T-cell (primary cell): ENCODE measurements at places on chromosomes 2 and 18.

- DNase-seq, result no peak
Measured at GRCh38 chr2:151543876-151544275, 134.2 kb downstream of the RIF1 start.

GRCh38 chr18:63997606-63998005 lies 27.7 kb downstream of the SERPINB8 start:
- no peak for DNase-seq

DNA sequence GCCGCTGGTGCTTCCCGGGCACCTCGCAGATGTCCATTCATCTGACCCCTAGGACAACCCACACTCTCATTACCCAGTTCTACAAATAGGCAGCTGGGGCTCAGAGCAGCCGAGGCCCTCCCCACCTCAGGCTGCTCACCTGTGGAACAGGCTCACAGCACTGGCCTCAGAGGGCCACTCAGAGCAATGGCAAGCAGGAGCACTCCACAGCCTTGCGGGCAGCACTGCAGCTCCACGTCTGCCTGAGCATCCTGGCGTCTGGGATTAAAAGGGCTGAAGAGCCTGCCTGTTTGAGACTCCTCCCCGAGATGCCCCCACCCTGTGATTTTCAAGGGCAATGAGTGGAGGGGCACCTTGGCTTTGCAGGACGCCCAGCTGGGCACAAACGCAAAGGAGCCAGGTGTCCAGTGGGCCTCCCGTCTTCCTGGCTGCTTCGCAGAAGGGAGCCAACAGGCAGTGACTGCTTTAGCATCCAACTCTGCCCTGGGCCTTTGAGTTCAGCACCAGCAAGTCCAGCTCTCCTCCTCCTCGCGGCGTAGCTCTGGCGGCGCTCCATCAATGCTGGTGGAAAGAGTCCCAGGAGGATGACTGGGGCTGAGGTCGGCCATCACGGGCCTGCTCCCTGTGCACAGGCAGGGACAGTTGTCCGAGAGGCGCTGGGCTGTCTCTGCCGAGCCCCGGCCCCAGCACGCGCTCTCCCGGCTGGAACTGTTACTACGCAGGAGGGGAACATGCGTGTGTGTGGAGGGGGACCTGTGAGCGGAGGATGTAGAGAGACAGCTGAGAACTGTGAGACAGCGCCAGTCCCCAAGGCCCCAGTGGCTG lies 297.2 kb downstream of the NDUFA10 start:
- DNase-seq, result no peak

DNA sequence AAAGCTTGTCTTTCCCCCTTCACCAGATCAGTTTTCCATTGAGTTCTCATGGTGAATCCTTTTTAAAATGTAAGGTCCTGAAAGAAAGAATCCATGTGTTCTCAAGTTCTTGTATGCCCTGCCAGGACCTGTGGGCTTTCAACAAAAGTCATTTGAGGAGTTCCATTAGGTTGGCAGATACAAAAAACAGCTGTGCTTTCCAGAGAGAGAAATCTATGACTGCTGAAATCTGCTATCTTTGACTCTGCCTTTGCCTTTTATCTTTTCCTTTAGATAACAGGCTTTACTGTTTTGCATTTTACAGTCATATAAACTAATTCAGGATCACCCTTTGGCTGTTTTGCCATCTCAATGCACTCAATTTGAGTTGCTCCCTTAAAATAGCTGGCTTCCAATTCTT lies 59.7 kb downstream of the CXCR4 start:
- no peak for DNase-seq

DNA sequence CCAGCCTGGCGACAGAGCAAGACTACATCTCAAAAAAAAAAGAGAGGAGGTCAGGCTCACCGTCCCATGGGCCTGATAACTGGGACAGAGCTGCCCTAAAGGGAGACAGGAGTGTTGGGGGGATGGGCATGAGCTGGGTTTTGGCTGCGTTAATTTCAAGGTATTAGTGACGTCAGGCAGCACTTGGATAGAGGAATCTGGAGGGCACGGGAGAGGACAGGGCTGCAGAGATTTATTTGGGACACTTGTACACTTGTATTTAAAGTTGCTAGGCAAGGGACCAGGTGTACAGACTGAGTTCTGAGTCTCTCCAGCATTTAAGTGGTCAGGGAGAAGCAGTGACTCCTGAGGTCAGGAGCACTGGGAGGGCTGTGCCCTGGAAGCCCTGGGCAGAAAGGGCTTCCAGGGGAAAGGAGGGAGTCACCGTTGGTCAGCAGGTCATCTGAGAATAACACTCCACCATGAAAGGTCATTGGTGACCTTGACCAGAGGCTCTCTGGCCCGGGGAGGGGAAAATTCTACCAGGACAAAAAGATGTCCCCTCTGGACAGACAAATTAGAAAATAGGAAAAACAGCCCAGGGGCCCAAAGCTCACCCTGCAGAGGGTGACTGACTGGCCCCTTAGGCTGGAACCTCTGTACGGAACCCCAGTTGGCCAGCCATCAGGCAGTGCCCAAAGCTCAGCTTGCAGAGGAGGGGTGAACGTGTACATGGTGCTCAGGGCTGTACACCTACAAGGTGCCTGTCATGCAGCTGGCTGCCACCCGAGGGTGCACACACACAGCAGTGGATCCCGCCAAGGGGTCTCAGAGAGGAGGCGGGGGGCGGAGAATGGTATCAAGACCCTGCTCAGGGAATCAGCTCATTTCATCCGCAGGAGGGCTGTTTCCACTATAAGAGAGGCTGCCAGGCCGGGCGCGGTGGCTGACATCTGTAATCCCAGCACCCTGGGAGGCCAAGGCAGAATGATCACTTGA lies 23.0 kb upstream of the CNNM3 start:
- no peak for DNase-seq

DNA sequence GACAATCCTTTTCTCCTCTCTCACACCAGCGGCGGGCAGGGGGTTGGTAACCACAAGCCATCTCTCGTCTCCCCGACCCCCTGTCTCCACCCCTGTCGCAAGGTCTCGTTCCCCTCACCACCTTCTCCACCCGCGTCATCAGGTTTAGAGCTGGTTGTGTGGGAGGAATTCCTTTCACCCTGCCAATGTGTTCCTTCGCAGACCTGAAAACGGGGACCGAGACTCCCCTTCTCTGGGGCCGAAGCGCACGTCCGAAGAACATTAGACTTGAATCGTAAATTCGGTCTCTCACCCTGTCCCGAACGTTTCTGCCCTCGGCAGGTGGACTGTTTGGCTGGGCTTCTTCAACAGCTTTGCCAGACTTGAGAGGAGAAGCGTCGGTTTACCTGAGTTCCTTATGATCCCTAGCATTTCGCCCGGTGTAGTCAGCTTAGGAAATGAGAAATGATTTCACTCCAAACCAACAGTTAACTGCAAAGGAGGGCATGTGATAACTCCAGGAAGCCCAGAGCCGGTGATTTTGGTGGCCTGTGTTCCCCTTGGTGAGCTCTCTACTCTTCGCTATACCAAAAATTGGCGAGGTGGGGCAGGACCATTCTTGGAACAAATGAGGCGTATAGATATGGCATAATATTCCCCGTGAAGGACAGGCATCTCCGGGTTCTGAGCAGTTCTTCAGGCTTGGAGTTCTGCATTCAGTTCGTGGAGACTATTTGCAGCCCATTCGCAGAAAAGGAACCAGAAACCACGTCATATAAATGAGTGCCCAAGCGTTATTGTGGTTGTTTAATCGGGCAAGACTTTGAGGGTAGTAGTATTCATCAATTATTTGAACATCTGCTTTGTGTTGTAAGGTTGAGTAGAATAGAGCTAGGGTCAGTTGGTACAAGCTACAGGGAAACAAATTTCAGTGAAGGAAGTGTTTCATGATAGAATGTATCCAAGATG lies 694 bp downstream of the CFAP36 start:
- DNase-seq, result peak; percentile 22

GRCh38 chr2:9473308-9473984 lies 905 bp upstream of the IAH1 start:
- no peak for DNase-seq

GRCh38 chr2:165562233-165562632 lies 92.7 kb downstream of the CSRNP3 start:
- DNase-seq, result no peak

- DNase-seq, result no peak
Measured at GRCh38 chr2:10449838-10450691, 1.9 kb upstream of the ODC1 start.

- DNase-seq, result no peak
Measured at GRCh38 chr2:43400508-43400907, 174.1 kb upstream of the ZFP36L2 start.

DNA sequence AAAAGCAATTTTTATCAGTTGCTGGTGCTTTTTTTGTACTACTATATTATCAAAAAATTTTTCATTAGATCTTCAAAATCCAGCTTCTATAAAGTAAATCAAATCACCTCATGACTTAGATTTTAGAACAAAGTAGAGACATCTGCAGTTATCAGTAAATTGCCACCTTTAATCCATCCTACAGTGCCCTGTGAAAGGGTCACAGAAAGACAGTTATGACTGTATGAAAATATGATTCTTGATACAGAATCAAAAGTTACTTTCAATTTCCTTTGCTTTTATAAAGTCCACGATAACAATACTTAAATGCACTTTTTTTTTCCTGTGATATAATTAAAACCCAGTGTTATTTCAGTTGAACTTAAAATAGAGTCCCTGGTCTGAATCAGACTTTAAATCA lies 61.4 kb downstream of the PRPF40A start:
- DNase-seq, result no peak

DNA sequence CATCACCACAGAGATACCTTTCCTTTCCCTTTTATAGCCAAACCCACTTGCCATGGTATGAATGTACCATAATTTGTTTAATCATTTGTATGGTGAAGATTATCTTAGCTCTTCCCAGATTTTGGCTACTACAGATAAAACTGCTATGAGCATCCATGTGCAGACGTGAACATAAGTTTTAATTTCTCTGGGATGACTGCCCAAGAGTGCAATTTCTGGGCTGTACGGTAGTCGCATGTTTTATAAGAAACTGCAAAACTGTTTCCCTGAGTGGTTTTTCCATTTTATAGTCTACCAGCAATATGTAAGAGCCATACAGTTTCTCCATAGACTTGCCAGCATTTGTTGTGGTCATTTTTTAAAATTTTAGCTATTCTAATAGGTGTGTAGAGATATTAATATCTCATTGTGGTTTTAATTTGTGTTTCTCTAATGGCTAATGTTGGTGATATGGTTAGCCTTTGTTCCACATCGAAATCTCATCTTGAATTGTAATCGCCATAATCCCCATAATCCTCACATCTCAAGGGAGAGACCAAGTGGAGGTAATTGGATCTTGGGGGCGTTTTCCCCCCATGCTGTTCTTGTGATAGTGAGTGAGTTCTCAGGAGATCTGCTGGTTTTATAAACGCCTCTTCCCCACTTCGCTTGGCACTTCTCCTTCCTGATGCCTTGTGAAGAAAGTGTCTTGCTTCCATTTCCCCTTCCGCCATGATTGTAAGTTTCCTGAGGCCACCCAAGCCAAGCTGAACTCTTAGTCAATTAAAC lies 628.5 kb upstream of the KLHL29 start:
- DNase-seq, result no peak

DNA sequence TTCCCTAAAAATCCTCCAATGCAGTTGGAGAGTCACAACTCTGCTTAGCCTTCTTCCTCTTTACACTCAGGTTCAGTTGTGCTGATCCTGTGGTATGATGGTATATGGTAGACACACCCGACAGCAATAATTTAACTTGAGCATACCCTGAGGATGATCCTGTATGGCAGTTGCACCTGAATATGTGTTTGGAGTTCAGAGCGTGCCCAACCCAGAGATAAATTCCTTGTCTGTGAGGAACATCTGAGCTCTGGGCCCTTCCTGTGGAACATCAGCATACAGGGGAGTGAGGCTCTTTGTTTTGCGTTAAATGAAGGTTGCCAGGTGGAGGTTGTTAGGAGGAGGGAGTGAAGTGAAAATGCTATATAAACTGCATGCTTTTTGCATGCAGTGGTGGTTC lies 187.7 kb downstream of the MYO3B start:
- no peak for DNase-seq

DNA sequence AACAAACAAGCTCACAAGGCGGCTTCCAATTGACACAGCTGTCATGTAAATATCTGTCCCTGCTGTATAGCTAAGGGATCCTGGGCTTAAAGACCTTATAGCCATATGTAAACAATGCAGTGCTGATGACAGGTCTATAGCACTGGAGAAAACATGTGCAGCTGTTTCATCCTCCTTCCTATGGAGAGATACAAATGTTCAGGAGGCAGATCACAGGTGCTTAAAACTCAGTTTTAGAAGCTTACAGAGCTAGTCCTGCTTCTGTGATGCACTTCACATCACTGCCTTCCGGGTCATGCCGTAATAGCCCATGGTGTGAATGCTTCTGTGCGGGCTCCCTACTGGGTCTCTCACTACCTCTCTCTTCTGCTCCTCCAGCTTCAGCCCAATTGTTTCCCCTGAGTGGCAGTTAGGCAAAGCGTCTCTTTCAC lies 262.4 kb upstream of the CHST9 start:
- DNase-seq, result no peak
